ENCODE measurements at places on chromosomes 3 and 15.

DNA sequence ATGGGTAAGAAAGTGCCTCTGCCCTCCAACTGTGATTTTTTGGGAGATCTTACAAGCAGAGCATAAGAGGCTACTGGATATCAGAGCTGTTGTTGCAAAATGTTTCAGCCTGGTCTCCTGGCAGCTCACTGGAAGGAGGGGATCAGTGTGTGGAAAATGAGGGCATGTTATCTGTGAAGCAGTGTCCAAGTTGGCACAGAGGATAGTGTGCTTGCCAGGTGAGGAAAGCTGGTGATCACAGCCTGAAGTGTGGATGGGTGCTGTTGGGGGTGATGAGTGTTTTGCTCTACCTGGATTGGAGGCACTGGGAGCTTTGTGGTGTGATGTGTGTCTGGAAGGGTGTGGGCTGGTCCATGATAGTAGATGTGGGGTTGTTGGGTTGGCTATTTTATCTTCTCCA lies 69.3 kb downstream of the MCTP2 start:
- no peak for DNase-seq

DNA sequence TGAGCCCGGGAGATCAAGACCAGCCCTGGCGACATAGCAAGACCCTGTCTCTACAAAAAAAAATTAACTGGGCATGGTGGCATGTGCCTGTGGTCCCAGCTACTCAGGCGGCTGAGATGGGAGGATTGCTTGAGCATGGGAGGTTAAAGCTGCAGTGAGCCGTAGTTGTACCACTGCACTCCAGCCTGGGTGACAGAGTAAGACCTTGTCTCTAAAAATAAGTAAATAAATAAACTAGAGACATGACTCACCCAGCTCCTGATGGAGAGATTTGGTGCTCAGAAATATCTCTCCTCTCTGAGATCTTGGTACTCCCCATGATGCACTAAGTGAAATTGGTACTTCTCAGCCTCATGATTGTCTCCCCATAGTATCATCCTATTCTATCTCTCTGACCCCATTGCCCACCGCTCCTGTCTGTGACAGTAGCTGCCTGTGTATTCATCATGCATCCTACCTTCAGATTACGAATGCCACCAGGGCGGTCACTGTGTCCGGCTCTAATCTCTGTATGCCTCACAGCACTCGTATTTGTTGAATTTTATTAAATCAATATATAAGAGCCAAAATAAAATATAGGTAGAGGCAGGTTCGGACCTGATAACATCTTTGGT lies 50.9 kb downstream of the ABHD2 start:
- no peak for DNase-seq

- peak; percentile 78 for DNase-seq
Observed at GRCh38 chr3:15325228-15325627, 7.2 kb downstream of the SH3BP5 start.

- DNase-seq = no peak
Observed at GRCh38 chr3:71062952-71063772, 520.4 kb downstream of the FOXP1 start.

DNA sequence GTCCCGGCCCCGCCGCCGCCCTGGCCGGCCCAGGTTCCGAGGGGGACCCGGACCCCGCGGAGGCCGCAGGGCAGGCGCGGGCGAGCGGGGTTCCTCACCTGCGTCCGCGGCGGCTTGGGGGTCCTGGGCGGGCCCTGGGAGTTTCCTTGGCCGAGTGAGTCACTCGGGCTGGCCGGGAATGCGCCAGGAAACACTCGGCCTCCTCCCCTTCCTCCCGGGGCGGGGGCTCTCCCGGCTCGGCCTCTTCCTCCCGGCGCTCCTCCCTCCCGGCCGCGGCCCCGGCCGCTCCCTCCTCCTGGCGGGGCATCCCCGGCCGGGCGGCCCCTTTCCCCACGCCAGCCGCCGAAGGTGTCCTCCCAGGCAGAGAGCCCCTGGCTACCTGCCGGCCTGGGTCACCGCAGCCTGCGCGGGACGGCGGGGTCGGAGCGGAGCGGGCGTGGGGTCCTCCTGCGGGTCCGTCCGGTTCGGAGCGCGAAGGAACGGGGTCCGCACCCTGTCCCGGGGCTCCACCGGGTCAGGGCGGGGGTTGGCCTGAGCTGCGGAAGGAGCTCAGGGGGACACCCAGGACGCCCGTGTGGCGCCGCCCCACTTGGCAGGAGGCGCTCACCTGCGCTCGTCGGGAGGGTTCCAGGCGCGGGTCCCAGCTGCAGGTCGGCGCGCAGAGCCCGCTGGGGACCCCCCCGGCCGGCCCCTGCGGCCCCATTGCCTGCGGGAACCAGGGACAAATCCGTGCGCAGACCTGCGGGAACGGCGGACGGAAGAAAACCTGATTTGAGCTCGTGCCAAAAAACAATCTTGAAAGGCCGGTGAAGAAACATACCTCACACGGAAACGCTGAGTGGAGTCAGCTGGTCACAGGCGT lies at the start of gene CYFIP1:
CYFIP1 (minus strand) TSS at position 180 of the 862 bp plus-strand sequence. CDS start 33,083 bp downstream, outside the sequence.
- DNase-seq = peak; percentile 93

DNA sequence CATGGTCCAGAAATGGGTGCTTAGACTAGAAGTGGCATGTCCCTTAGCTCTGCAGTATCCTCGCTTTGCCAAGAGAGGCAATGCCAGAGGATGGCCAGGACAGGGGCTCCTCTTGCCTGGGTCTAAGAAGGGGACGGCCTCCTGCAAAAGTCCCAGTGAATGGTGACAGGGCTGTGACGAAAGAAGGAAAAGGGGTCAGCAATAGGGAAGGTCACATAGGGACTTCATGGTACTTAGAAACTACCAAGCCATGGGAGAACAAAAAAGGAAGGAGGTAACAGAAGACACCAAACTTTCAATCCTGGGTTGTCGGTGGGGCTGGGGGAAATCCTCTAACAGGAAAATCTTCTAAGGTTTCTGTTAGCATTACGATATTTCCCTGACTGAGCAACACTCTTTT lies 36.2 kb upstream of the ATOSA start:
- no peak for DNase-seq

GRCh38 chr15:73374604-73375003 lies 5.8 kb upstream of the HCN4 start:
- DNase-seq = no peak

DNA sequence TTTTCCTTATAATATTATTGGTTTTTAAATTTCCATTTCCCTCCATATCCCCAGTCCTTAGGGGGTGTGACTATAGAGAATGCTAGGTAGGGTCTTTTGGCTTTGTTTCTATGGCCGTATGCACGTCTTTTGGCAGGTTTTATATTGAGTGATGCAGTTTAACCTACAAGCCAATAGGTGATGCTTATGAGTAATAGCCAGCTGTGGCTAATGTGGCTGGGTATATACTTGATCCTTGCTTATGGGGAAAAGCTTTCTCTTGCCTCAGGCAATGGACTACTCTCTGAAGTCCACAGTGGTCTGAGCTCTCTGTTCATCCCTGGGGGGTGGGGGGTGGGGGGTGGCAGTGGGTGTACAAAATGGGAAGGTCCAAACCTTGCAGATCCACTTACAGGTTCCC lies 223.9 kb downstream of the MFSD1 start:
- DNase-seq = no peak

- no peak for DNase-seq
Observed at GRCh38 chr3:52494445-52494844, 693 bp upstream of the STAB1 start.

DNA sequence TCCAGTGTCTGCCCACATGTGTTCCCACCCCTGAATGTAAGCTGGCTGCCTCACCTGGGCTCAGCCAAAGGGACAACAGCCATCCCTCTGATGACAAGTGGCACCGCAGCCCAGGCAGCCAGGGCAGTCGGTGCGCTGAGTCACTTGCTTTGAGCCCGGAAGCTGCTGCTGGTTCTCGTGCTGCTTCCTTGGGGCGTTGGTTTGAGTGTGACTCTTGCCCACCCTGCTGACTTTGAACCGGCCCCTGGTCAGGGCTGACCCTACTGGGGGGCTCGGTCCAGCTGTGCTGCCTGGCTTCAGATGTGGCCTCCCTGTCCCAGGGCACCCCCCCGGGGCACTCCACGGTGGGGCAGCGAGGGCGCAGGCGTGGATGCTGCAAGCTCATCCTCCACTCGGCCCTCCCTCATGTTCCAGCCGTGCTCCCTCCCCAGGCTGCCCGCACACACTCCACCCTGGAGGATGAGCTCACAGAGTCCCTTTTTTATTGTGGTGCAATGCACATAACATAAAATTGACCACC lies 62.1 kb downstream of the EFCAB12 start:
- no peak for DNase-seq

- DNase-seq = peak; percentile 25
Observed at GRCh38 chr3:43373560-43373928, 87.2 kb downstream of the SNRK start.

GRCh38 chr15:58269455-58270414 lies 131.6 kb downstream of the AQP9 start:
- DNase-seq = peak; percentile 49

DNA sequence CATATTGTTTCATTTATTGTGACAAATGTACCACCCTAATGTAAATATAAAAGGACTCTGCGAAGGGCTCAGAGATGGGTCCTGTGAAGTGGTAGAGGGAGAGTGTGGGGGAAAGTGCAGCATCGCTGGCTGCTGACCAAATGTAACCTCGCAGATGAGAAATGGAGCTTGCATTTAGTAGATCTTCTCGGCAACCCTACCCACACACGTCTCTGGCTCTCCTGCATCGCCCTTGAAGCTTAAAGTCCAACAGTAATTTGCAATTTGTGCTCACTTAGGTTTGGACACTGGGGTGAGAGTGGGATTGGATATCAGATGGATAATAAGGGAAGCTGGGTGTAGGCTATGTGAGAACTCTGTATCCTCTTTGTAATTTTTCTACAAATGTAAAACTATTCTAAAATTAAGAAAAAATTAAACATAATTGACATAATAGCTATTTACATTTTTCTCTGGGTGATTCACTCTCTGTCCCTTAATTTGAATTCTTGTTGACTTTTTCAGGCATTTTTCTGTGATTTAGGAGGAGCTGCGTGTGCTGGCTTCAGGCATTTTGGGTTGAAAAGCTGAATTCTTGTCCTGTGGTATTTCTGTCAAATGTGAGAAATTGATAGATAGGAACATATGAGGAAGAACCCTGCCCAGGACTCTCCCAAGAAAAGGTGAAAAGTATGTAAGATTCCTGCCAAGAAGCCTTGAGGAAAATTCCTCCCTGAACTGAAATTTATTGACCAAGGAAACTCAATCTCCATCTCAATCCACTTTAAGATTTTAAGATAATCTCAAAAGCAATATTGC lies 524.7 kb upstream of the MCTP2 start:
- DNase-seq = no peak

GRCh38 chr15:70801109-70801508 lies 37.8 kb upstream of the UACA start:
- DNase-seq = no peak

DNA sequence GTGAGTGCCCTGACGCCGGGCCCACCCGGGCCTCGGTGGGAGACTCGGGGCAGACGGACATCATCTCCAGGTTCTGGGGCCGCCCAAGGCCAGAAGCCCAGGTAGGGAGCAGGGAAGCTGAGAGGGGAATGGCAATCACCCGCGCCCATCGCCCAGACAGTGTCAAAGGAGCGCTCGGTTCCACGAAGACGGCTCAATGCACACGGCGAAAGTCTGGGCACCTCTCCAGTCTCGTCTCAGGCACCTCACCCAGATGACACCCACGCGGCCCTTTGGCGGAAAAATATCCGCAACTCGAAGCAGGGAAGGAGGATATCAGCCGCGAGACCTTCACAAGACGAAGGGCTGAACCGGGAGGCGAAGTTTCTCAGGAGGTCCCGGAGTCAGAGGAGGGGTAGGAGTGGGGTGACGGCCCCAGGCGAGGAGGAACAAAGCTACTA lies 916 bp downstream of the IL17RD start:
- peak; percentile 23 for DNase-seq

DNA sequence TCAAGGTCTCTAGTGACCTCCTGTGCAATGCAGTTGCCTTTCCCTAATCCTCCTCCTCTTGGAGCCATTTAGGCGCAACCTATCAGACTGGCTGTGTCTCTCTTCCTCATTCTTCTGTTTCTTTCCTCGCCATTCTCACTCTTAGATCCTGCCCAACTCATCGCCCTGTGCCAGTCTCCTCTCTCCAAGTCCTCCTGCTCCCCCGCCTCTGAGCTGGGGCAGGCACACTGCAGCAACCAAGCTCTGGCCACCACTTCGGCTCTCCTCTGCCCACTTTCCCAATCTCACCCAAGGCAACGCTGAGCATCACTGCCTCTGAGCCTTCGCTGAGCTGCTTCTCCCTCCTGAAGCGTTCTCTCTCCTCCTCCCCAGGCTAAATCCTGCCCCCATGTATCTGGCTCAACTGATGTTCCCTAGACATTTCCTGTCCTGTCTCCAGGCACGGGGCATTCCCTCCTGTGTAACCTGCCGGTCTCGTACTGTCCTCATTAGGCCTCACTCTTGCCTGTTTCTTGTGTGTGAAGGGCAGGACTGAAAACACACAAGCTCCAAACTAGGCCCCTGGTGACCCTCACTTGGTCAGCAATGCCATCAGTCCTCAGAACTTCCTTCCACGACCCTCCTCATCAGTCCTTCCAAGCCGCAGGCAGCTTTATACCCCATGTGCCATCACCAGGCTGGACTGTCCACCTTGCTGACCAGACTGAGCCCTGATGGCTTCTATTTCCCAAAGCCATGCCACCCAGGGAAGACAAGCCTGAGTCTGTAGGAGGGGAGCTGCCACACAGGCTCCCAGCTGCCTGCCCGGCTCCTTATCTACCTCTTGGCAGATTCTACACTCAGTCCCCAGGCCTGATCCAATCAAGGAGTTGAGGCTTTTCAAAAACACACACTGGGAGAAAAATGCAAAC lies 85.6 kb downstream of the SEC22A start:
- no peak for DNase-seq
